ENCODE measurements at places on chromosomes 6 and 20.

- no peak for DNase-seq
Measured at GRCh38 chr6:40054602-40055001, 120.3 kb upstream of the MOCS1 start.

GRCh38 chr20:25695532-25696370, 902 bp downstream of the ZNF337 start:
- peak; percentile 3 for DNase-seq

DNA sequence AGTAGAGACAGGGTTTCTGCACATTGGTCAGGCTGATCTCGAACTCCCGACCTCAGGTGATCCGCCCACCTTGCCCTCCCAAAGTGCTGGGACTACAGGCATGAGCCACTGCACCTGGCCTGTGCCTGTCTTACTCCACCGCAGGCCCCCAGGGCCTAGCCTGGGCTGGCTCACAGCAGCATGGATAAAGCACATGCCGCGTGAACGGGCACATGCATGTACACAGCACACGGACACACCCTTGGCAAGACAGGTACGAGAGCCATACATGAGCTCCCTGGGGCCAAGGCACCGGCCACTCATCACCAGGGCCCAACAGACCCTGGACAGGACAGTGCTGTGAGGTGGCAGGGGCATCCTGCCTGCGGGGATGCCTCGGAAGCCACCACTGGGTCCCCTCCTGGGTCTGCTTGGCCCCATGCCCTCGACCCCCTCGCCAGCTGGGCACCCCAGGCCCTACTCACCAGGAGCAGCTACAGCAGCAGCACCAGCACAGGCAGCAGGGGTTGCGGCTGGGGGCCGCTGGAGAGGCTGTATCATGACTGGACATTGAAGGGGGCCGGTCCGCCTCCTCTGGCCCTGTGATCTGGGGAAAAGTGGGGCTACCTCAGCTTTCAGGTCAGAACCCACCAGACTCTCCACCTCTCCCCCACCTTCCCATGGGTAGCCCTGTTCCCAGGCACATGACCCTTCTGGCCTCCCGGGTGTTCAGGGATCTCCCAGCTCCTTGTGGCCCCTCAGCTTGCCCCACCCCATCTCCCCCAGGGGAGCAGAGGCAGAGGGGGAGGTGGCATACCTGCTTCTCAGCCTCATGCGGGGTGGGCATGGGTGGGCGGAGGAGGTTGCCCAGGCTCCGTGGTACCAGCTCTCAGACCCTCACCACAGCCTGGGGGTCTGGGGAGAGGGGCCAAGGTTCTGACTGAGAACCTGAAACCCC, 3.0 kb downstream of the RGS19 start:
- no peak for DNase-seq

DNA sequence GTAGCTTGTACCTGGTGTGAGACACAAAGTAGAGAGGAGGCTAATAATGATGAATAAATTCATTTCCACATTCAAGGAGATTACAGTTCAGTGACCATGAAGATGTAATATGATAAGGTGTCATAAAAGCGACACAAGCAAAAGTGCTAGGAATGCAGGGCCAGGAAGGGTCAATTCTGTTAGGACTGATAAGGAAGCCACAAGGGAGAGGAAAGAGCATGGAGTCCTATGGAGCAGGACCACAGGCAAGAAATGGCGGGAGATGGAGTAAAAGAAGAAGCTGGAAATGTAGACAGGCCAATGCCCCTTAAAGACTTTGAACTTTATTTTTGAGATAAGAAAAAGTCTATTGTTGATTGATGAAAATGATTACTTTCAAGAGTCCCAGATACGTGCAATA, 161.8 kb upstream of the KCNK16 start:
- DNase-seq: no peak

GRCh38 chr6:148375401-148375800, 32.8 kb downstream of the SASH1 start:
- no peak for DNase-seq

DNA sequence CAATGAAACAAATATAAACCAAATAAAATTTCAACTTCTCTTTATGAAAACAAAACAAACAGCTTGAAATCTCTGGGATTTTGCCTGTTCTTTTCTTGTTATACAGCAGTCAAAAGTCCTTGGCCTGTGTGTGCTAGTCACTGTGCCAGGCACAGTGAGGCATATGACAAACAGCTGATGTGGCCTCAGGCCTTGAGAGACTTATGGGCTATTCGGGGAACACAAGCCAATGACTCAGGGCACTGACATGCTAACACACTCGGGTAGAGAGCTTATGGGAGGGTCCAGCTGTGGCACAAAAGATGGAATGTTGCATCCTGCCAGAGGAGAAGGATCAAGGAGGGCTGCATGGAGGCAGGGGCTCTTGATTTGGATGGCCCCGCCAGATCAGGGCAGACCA, 95.4 kb upstream of the NKX2-2 start:
- DNase-seq: no peak

- DNase-seq: peak; percentile 15
Measured at GRCh38 chr6:15735567-15736265, 72.9 kb upstream of the DTNBP1 start.

- DNase-seq: no peak
Measured at GRCh38 chr6:19035461-19036195, 648.5 kb downstream of the RNF144B start.

GRCh38 chr6:148192310-148192709, 150.3 kb upstream of the SASH1 start:
- DNase-seq: no peak

- no peak for DNase-seq
Measured at GRCh38 chr6:77644102-77644705, 8.6 kb upstream of the MEI4 start.

DNA sequence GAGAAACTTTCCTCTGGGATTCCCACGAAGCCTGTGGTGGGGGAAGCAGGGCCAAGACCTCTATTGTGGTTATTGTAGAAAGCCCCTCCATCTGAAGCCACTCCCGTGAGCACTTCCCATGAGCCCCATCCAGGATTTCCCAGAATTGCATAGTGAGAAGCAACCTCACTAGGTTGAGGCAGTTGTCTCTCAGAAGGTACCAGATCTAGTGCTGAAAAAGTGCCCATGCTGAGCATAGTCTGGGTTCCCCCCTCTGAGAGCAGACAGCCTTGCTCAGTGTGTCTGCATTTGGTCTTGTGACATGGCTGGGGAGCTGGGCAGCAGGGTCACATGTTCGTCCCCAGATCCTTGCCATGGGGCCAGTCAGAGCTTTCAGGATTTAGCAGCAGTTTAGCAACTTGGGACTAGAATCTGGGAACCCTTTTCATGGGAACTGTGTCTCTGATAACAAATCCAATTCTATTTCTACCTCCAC, 38.6 kb downstream of the SLC9A8 start:
- no peak for DNase-seq

DNA sequence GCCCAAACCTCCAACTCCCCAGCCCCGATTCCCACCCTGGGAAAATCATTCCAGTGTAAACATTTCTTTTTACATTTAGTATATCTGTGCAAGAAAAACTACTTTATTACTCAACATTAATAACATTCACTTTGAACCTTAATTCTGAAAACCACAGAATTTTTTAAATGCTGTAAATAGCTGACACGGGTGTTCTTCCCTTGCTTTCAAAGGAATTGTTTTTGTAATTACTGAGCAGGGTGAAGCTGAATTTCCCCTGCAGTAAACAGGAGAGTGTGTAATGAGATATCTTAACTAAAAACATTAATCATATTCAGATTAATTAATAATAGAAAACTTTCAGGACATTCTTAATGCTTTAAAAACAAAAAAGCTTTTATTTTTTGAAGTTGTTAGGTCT, 99.3 kb upstream of the CITED2 start:
- no peak for DNase-seq

DNA sequence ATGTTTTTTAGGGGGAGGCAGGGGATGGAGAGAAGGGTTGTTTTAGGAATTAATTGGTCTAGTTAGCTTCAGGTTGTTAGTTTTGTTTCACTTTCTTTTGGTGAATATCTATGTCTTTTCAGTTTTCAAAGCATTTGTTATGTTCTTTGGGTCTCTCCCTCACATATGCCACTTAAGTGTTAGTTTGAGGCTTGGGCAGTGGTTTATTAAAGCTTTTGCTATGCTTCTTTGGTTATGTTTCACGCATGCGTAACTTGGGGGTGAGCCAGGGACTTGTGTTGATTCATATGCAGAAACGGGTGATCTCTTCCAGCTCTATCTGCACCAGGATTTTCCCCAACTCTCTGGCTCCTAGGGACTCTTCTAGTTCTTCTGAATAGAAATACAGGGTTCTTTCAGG, 11.4 kb upstream of the MMS22L start:
- DNase-seq: no peak

- DNase-seq: peak; percentile 15
Measured at GRCh38 chr6:101393251-101393828, at the start of gene GRIK2. GRIK2 (plus strand) TSS chr6:101393708.

- no peak for DNase-seq
Measured at GRCh38 chr6:125587666-125588632, 161.5 kb upstream of the HEY2 start.

DNA sequence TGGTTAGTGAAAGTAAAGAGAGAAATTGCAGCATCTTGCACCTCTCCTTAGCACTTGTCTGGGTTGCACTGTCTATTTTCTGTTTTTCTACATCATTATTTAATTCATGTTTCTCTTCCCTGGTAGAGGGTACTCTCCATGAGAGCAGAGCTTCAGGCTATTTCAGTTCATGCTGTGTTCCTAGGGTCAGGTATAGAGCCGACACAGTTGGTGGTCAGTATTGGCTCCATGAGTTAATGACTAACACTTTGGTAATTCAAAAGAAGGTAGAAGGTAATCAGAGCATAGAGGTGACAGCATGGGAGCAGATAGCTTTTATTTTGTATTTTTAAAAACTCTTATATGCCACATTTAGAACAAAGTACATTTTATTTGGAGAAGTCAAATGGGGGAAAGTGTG, 42.7 kb downstream of the RIMS1 start:
- DNase-seq: no peak

GRCh38 chr6:149961728-149962425, 1.9 kb upstream of the ULBP1 start:
- DNase-seq: peak; percentile 33

DNA sequence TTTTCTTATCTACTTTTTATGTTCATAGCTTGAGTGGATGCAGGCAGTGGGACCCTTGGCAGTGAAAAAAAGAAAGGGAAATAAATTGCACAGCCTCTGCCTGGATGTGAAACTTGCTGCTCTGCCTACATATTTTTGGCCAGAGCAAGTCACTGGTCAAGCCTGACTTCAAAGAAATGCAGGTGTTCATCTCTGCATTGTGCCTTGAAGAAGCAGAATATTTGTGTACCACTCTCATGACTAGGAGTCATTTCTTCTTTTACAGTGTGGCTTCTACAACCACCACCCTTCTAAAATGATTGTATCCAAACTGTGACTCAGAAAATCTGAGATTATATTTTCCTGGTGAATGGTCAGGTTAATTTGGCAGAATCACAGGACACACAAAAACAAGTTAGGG, 2.5 kb upstream of the KATNA1 start:
- peak; percentile 5 for DNase-seq

- DNase-seq: no peak
Measured at GRCh38 chr6:88599571-88599970, 363.8 kb downstream of the RNGTT start.

GRCh38 chr6:168866534-168866933, 387.1 kb downstream of the THBS2 start:
- DNase-seq: no peak

DNA sequence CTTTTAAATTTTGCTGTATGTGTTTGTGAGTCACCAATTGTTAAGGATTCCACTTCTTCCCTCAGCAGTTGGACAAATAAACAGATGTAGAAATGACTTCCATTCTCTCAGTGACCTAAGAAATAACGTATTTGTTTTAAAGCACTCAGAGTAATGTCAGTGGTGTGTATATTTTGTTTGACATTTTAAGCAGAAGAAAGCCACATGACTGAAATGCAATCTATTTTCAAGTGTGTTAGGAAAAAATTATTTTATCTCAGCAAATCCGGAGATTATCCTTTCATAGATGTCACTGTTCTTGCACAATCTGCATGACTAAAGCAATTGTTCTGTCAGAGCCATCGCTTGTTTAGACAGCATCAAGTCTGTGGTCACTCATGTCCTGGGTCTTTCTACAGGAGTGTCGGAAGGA, 77.1 kb downstream of the JAG1 start:
- DNase-seq: no peak

- DNase-seq: no peak
Measured at GRCh38 chr6:111604259-111605099, 1.2 kb downstream of the TRAF3IP2 start.

- DNase-seq: peak; percentile 63
Measured at GRCh38 chr6:24929242-24929641, 6.5 kb downstream of the RIPOR2 start.

DNA sequence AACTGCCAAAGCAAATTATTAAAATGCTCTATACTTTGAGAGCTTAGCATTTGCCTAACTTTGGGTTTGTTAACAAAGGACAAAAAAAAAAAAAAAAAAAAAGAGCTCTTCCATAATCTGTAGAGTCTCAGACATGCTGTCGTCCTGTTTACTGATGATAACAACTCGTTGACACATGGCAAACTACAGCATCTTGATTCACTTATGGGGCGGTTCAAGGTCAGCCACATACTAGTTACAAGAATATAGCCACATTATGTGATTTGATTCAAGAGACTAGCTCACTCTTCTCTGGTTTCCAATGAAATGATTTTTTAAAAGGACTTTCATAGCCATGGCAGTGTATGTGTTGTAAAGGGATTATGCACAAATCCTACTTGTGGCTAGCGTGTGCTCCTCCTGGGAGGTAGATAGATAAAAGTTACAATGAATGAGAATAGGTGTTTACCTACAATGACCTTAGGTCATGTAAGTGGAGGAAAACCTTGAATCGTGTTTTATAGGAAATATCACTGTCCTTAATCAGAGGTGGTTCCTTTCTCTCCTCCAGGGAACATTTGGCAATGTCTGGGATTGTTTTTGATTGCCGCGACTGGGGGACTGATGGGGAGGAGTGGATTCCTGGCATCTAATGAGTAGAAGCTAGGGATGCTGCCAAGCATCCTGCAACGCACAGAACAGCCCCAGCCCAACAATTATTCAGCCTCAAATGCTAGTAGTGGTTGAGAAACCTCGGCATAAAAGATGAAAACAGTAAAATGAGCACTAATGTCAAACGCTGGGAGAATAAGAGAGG, 969.2 kb upstream of the SLC35B3 start:
- no peak for DNase-seq

GRCh38 chr6:50846852-50847155, 28.1 kb downstream of the TFAP2B start:
- DNase-seq: no peak

- DNase-seq: no peak
Measured at GRCh38 chr6:41170547-41171160, 7.7 kb upstream of the TREM2 start.
